ENCODE measurements at places on chromosomes 1 and 21. TPM values are rescaled to one million over a fixed set of nuclear protein-coding genes. Genes with fewer than 3 reads are reported as not detected.

DNA sequence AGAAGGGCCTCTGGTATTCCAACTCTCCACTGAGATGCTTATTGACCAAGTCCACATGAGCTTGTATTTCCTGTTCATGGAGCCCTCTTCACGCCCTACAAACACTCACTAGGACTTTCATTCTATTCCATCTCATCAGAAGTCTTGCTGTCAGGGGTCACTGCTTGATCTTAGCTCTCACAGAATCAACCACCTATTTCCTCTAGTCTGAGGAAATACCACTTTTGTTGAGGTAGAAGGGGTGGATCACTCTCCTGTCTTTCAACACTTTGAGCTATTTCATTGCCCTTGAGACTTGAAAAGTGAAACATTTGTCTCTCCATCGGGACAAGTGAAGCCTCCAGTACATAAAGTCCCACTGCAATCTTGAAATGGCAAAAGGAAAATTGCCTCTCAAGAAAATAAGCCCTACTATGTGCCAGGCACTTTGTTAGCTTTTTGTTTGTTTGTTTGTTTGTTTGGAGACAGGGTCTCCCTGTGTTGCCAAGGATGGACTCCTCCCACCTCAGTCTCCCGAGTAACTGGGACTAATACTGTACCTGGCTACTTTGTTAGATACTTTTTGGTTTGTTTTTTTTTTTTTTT lies 19.8 kb upstream of the FAM110D start:
- no peak for DNase-seq

Gene SRP9
- total RNA-seq = 242 TPM

DNA sequence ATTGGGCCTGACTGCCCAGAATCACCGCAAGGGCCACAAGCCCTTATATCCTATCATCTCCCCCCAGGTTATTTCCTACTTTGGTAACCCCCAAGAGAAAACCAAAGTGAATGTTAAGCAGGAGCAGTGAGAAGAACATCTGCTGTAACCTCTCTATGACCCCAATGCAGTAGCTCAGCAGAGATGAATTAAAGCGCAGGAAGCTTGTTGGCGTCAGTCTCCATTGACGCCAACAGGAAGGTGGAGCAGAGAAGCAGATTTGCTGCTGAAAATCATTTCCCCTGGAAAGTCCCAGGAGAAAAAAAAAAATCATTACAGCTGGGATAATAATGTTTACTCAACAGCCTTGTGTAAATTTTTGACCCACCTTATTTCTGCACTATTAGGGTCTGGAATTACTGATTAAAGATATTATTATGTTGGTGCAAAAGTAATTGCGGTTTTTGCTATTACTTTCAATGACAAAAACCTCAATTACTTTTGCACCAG lies 33.2 kb upstream of the FAM163A start:
- no peak for DNase-seq

GRCh38 chr1:152735648-152736047 lies 22.2 kb upstream of the KPRP start:
- no peak for DNase-seq

Gene RASAL2
- total RNA-seq = 53.1 TPM

DNA sequence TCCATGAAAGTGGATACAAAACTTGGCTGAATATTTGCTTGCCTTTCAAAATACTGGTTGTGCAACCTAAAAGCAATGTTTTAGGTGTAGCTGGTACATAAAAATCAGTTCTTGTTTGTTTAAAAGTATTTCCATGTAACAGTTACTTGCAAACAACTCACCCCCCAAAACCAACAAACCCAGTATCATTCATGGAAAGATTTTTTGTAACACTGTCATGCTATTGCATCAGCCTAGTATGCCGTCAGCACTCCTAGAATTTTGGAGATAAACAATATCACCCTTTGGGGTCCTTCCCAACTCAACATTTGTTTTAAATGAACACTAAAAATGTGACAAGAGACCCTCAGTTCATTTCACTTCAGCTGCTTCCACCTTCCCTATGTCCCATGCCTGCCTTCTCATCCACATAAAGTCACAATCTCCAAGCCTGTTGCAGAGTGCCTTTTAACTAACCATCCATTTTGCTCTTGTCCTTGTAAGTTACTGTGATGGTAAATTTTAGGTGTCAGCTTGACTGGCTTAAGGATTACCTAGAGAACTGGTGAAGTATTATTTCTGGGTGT lies 425.3 kb downstream of the DUSP10 start:
- no peak for DNase-seq

Gene GCSAML
- 0.36 TPM for total RNA-seq

GRCh38 chr1:223811634-223812101 lies 34.1 kb downstream of the TP53BP2 start:
- DNase-seq = peak; percentile 34

DNA sequence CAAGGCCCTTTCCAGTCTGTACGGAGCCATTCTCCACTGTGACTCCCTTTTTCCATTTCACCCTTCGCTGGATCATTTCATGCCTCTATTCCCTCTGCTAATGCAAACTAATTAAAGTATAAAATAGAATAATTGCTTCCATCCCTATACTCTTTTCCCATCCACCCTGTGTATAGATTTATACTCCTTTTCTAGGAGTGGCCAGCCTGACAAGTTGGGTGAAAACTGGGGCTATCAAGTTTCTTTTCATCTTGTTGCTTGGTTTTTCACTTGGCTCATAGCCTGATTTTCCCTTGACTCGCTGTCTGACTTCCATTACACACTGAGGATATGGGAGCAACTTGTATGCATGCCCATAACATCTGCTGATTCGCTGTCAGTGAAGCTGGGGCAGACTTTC lies 107.0 kb downstream of the PLXNA2 start:
- no peak for DNase-seq

DNA sequence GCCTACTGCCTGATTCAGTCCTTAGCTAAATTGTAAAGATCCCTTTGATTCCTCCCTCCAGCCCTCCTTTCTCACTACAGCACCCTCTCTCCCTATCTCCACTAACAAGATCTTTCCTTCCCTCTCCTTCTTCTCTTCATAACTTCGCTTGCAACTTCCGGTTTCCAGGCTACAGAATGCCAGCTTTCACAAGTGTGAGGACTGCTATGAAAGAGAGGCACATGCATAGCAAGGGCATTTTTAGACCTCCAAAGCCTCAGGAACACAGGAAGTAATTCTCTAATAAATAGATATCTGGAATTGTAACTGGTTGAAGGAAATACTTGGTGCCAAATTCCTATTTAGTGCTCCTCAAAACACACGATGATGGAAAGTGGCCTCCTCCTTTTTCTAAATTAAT lies 196.7 kb downstream of the HLX start:
- no peak for DNase-seq

Gene CITED4
- total RNA-seq = 2.0 TPM

Gene HNRNPCL4
- total RNA-seq = not detected

Gene SPRR5
- not detected for total RNA-seq

- no peak for DNase-seq
Observed at GRCh38 chr1:175402336-175402735, 209.8 kb upstream of the KIAA0040 start.

GRCh38 chr1:25066256-25066655 lies 136.2 kb upstream of the RUNX3 start:
- no peak for DNase-seq

Gene RGS8
- total RNA-seq = 75.3 TPM

- no peak for DNase-seq
Observed at GRCh38 chr1:238345837-238346236, 455.1 kb upstream of the ZP4 start.

Gene LEMD1
- 6.1 TPM for total RNA-seq

DNA sequence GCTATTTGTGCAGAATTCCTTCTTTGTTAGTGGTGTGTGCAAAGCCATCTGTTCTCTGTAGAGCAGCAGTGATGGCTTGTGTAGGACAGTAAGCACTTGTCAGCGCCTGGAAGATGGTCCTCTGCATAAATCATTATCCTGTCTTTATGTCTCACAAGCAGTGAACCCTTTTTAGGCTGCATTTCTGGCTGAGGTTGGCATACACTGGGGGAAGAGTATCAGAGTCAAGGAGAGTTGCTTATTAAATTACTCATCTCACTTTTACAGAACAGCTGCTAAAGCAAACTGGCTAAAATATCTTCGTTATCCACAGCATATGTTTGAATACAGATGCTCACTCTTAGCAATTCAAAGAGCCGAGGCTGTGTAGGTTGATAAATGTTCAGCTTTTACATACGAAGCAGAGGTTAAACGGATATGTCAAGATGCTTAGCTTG lies 54.6 kb upstream of the NCAM2 start:
- no peak for DNase-seq

DNA sequence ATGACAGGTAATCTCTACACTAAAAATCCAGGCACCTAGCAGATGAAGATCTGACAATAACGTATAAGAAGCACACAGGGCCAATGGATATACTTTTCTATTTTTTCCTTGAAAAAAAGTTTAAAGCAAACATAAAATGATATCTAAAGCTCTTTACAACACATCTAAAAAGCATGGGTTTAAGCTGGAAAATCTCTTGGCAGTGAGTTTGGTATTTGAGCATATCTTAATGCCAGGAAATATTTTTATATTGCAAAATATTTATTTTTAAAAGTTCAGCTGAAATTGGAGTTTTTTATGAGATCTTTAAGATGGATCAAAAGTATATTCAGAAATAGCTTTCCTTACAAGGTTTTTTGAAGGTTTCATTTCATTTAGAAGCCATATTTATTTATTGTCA lies 40.5 kb downstream of the SLC5A9 start:
- DNase-seq = no peak

DNA sequence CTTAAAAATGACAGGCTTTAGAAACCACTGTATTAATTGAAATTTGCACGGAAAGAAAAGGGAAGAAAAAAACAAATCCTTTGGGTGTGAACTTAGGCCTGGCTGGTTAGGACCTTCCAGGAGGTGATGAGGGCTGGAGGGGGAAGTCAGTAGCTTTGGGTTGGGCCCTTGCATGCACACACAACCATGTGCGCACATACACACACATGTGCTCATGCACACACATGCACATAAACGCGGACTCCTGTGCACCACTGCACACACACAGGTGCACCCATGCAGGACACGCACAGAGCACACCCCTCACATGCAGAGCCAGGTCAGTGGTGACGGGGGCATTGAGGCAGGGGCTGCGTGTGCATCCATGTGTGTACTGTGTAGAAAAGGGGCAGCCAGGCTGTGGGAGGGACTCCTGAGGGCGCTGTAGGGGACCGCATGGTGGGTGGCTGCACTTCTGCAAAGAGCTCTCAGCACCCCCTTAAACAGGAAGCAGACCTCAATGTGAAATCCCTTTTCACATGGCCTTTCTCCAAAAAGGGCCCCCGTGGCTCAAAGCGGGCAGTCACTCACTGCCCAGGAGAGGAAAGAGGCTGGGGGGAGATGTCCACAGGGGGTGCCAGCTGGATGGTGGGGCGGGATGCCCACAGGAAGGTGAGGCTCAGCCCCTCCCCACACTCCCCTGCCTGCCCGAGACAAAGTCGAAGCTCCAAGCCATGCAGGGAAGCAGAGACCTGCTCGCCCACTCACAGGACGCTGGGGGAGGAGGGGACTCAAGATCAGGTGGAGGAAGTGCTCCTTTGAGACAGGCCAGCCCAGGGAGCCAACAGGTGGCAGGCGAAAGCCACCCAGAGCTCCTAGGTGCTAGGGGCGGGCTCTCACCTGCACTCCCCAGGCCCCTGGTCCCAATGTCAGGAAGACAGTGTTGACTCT lies 95.2 kb downstream of the ITPKB start:
- no peak for DNase-seq

- no peak for DNase-seq
Observed at GRCh38 chr1:58881471-58881994, 97.7 kb upstream of the JUN start.

Gene ZSCAN20
- 11.1 TPM for total RNA-seq

Gene CFAP141
- total RNA-seq = not detected

Gene TMCO4
- 0.82 TPM for total RNA-seq

DNA sequence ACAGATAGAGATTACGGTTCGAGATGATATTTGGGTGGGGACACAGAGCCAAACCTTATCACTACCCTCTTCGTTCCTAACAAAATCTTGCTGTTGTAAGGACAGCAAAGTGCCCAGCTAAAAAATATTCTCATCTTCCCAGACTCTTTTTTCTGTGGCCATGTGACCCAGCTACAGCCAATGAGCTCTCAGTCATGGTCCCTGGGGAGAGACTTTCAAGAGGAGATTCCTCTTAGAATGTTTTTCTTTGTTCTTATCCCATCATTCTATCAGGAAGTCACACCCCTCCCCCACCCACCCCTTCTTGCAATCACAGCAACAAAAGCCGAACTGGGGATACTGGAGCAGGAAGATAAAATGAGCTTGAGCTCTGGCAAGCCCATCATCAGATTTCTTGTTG lies 247.1 kb downstream of the CHRM3 start:
- no peak for DNase-seq

Gene PLK3
- total RNA-seq = 14.3 TPM

GRCh38 chr1:39711104-39711965 lies 20.1 kb upstream of the HPCAL4 start:
- no peak for DNase-seq

- DNase-seq = no peak
Observed at GRCh38 chr1:159964144-159964543, 10.1 kb upstream of the SLAMF9 start.

DNA sequence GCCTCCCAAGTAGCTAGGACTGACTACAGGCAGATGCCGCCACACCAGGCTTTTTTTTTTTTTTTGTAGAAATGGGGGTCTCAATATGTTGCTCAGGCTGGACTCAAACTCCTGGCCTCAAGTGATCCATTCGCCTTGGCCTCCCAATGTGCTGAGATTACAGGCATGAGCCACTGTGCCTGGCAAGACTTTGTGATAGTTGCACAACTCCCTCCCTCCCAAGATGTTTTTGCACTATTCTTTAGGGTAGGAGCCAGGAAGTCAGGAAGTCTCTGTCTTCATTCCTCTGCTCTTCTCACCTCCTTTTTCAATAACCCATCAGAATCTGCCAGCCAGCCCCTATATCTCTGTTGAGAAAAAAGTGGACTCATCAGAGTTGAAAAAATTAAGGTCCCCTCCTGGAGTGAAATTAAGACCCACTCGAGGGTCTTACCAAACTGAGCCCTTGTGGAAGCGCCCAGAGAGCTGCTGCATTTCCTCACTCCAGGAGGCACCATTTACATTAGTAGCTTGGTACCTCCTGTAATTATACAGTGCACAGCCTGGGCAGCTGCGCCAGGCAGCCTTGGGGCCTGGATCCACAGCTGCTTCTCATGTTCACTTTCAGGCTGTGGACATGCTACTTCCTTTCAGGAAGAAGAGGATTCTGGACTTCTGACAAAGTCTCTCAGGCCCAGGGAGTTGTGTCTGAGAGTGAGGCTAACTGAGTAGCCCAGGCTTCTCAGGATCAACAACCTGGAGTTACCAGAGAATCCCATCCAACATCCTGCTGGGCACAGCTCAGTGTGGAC lies 24.0 kb downstream of the TCEA3 start:
- no peak for DNase-seq

Gene VCAM1
- total RNA-seq = 22.4 TPM

Gene FLG
- total RNA-seq = under 0.01 TPM
